ENCODE measurements at places on chromosomes 2 and 18. TPM values are rescaled to one million over a fixed set of nuclear protein-coding genes. Genes with fewer than 3 reads are reported as not detected.
A peak's percentile ranks its signal among the peaks of the same experiment; 100 is the strongest.

DNA sequence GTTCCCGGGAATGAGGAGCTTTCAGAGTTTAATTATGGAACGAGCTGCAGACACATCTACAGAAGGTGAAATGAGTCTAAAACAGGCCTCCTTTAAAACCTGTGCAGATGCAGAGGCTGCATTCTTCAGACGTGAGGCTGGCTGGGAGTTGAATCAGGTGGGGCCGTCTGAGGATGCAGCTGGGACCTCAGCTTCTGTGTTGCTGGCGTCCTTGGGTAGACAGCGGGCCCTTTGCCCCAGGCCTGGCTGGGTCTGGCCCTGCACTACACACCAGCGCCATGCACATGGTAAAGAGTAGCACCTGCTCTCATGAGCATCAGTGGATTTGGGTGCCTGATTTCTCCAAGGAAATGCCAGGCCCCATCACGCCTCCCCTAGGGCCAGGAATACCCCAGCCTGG lies 67.3 kb downstream of the TMEM18 start:
- no peak for DNase-seq

- no peak for DNase-seq
Observed at GRCh38 chr18:34786162-34786741, 76.2 kb downstream of the DTNA start.

DNA sequence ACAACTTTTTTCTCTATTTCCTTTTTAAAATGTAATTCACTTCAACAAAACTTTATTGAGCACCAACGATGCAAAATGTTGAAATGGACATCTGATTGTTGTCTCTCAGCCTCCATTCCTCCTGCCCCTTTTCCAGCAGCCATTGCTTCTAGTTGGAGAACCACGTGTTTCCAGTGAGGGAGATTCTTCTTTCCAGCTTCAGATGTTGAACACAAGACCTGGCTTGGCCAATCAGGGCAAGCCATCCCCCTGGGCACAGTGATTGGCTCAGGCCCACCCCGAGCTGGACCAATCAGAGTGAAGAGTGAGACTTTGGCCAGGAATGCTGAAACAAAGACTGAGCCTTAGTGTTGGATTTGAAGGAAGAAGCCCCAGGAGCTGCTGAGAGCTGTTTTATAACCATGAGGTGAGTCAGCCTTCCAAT lies 59.0 kb downstream of the E2F6 start:
- peak; percentile 61 for DNase-seq

- no peak for DNase-seq
Observed at GRCh38 chr2:6852195-6852594, 13.5 kb downstream of the CMPK2 start.

DNA sequence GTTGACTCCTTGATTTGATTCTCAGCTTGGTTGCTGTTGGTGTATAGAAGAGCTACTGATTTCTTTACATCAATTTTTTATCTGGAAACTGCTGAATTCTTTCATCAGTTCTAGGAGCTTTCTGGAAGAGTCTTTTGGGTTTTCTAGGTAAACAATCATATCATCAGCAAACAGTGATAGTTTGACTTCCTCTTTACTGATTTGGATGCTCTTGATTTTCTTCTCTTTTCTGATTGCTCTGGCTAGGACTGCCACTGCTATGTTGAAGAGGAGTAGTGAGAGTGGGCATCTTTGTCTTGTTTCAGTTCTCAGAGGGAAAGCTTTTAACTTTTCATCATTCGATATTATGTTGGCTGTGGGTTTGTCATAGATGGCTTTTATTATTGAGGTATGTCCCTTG lies 140.5 kb downstream of the ZNF236 start:
- DNase-seq, result no peak

DNA sequence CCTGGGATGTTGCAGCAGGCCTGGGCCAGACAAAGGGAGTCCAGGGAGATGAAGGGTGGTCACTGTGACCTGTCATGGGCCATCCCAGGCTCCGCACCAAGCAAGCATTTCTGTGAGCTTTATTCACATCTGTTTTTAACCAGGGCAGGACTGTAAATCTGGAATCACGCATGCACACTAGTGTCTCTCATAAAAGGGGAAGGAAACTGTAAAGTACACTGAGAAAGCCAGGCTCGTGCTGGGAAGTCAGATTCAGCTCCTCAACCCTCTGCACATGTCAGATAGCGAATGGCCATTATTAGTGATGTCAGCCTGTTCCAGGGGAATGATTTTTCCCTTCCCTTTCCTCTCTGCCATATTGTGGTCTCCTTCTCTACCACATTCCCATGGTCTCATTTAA lies 818.6 kb upstream of the RAB6C start:
- DNase-seq, result no peak

DNA sequence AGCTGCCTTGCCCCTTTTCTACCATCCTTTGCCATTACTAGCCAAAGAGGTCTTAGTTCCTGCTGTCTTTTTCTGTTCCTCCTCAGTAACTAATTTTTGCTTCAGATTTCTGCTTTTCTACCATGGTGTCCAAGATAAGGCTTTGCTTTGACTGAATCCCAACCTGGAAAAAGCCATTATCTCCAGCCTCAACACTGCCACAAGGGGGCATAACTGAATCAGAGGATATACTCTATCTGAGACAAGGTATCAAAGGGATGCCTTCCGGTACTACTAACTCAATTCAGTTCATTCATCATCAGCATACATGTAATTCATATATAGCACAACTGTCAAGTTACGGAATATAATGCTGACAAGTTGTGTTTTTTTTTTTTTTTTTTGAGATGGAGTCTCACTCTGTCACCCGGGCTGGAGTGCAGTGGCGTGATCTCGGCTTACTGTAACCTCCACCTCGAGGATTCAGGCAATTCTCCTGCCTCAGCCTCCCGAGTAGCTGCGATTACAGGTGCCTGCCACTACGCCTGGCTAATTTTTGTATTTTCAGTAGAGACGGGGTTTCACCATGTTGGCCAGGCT lies 11.4 kb downstream of the OSGEPL1 start:
- DNase-seq, result no peak

GRCh38 chr18:57889841-57890240 lies 86.7 kb upstream of the ATP8B1 start:
- no peak for DNase-seq

DNA sequence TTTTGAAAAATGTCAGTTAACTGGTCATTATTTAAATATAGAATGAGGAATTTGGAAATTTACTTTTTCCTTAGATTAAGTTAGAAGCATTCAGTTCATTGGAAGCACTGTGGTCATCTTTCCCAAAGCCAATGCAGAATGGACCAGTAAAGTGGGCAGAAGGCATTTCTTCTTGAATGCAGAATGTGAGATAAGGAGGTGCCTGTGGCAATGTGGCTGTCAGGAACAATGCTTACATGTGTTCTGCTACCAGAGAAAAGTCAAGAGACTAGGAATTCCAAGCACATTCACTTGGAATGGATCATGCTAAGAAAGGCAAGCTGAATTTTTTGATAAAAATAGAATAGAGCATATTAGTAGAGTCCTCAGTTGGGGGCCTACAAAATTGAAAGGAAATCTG lies 295.0 kb upstream of the KCNH7 start:
- DNase-seq, result no peak

DNA sequence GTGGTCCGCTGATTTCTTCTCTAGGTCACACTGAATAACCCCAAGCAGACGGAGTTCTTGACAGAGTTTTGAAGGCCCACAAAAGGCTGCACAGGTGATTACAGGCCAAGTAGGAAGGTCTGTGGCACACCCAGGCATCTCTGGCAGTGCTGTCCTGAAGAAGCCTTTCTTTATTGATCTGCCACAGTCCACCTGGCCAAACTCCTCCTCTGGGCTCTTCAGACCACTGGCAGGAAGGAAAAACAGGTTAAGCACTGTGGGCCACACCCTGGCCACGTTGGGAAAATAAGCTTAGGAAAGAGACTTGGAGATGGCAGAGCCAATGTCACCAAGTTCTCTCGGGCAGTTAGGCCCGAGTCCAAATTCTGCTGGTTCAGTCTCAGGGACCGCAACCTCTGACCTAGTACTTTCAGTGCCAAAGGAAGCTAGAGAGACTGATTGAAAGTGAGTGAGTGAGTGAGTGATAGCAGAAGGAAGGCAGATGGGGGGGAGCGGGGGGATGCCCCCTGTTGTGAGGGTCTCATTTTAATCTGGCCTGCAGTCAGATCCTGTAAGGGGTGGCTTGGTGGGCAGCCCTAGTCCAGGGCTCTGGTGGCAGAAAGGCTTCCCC lies 102.9 kb downstream of the TGFA start:
- no peak for DNase-seq

GRCh38 chr2:179512281-179513035 lies 247.8 kb upstream of the SESTD1 start:
- no peak for DNase-seq

GRCh38 chr2:96245609-96246390 lies 20.0 kb downstream of the TMEM127 start:
- DNase-seq, result no peak

VAMP5 gene
- polyA plus RNA-seq, result 128 TPM

RUFY4 gene
- 0.01 TPM for polyA plus RNA-seq

HAAO gene
- 0.93 TPM for polyA plus RNA-seq

CD207 gene
- 0.13 TPM for polyA plus RNA-seq

TCF7L1 gene
- polyA plus RNA-seq, result 5.6 TPM

GREB1L gene
- polyA plus RNA-seq, result 0.59 TPM

CCDC68 gene
- 2.0 TPM for polyA plus RNA-seq

PAIP2B gene
- polyA plus RNA-seq, result 2.7 TPM

FOXD4L1 gene
- polyA plus RNA-seq, result 0.14 TPM
